CD4-positive, alpha-beta T cell (primary cell): ENCODE measurements at places on chromosomes 3 and 15. TPM values are rescaled to one million over a fixed set of nuclear protein-coding genes. Genes with fewer than 3 reads are reported as not detected.

DNA sequence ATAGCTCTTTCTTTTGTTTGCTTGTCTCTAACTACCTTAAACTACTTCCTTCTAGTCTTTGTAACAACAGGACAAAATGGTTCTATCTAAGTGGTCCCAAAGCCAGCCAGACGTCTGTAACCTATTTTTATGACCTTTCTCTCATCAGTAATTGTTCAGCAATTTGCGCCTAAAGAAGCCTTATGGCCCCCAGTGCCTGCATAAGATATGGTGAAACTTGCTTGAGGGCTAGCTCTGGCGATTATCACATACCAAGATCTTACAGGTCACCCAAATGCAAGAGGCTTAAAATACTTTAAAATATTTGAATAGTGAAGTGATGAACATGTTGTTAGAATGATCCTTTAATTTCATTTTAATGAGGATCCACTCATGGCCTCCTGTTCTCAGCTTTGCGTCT is 369.4 kb downstream of the SOX2 start:
- no peaks in the 10 kb centered on the region for H3K4me1 ChIP-seq
- DNase-seq = no peak
- H3K36me3 ChIP-seq = no peaks in the 10 kb centered on the region
- no peak overlapping the region for H3K4me3 ChIP-seq
- no peaks in the 10 kb centered on the region for H3K27me3 ChIP-seq
- H3K27ac ChIP-seq = no peak overlapping the region

- no peak overlapping the region for H3K4me3 ChIP-seq
- no peaks in the 10 kb centered on the region for H3K27me3 ChIP-seq
- DNase-seq = no peak
- H3K36me3 ChIP-seq = no peaks in the 10 kb centered on the region
Measured at GRCh38 chr3:177824190-177824786, 627.0 kb upstream of the TBL1XR1 start.

GRCh38 chr3:79344876-79345871 is 422.6 kb downstream of the ROBO1 start:
- no peak overlapping the region for H3K4me3 ChIP-seq
- no peak for DNase-seq
- no peaks in the 10 kb centered on the region for H3K4me1 ChIP-seq

DNA sequence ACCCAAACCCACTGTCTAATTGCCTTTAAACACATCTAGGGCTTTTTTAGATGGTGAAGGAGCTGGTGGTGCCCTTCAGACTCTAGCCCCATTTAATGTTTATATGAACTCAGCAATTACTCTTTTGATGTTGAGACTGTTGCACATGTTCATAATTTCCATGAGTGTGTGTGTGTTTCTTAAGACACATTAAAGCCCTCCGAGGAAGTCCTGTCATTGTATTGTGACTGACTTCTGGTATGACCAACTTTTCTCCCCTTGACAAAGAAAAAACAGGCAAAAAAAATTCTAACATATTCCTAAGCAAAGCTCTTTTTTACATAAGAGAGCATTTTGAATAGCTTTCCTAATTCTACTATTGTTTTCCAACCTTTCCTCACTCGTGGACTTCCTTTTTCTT is 91.6 kb downstream of the FLNB start:
- H3K36me3 ChIP-seq = peaks cover 63% of the 10 kb centered on the region
- no peak overlapping the region for H3K4me3 ChIP-seq
- H3K4me1 ChIP-seq = no peaks in the 10 kb centered on the region
- no peak for DNase-seq
- H3K27ac ChIP-seq = no peak overlapping the region

DNA sequence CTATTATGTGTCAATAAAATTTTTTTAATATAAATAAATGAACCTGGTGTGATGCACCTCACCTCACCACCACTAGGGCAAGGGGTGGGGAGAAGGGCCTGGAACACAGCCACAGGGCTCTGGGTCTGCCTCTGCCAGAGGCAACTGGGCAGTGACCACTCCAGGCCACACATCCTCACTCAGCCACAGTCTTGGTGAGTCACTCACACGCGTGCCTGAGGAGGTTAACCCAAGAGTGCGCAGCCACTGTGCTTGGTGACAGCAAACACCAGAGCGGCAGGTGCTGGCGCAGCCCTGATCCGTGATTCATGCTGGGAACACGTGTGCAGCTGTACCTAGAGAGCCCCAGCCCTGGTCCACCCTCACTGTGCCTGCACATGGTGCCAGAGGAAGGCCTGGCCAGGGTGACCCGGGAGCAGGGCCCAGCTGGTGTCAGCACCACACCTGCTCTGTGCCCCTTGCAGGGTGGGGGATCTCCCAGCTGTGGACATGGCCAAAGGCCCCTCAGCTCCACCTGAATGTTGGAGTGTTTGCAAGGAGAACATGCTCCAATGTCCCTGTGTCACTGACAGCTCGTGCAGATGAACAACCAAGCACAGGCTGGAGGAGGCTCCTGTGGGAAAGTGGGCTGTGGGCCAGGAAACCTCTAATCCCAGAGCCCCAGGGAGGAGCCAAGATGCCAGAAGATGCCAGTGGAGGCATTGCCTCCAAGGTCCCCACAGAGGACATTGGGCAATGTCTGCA is 2.1 kb downstream of the SLC41A3 start:
- H3K4me1 ChIP-seq = peaks cover 28% of the 10 kb centered on the region
- no peaks in the 10 kb centered on the region for H3K36me3 ChIP-seq
- no peak overlapping the region for H3K27ac ChIP-seq

GRCh38 chr3:190429681-190430080 is 20.0 kb downstream of the TMEM207 start:
- H3K4me1 ChIP-seq = no peaks in the 10 kb centered on the region
- no peak for DNase-seq
- H3K27ac ChIP-seq = no peak overlapping the region
- no peaks in the 10 kb centered on the region for H3K36me3 ChIP-seq
- H3K4me3 ChIP-seq = no peak overlapping the region
- H3K27me3 ChIP-seq = no peaks in the 10 kb centered on the region

The PCOLCE2 gene
- not detected for total RNA-seq

The IL17RC gene
- total RNA-seq = 0.88 TPM

The COMMD4 gene
- 10.8 TPM for total RNA-seq

The PYGO1 gene
- not detected for total RNA-seq

The FOXL2NB gene
- total RNA-seq = not detected

The ARL6 gene
- total RNA-seq = 2.1 TPM

The SLC28A1 gene
- total RNA-seq = not detected

The RAB7A gene
- 121 TPM for total RNA-seq

The GOLGA6A gene
- total RNA-seq = 0.16 TPM

The ASTE1 gene
- 25.6 TPM for total RNA-seq
